ENCODE measurements at places on chromosomes 4 and X.

- no peak for DNase-seq
Measured at GRCh38 chr4:177451108-177451500, 8.9 kb upstream of the AGA start.

GRCh38 chr4:6493658-6494304, 21.4 kb upstream of the PPP2R2C start:
- no peak for DNase-seq

DNA sequence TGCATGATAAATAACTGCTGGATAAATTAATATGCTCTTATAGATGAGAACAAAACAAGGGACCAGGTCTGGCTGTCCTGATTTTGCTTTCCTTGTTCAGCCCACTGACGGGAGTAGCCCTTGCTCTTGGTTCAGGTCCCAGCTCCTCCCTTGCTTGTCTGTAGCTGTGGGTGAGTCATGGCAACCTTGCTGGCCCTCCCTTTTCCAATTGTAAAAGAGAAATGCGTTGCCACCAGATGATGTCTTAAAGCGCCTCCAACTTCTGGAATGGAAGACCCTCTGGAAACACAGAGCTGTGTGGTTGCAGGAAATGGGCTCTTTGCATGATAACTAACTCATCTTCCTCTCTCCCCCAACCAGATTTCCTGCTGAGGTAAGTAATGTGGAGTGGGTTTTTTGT, 171.4 kb downstream of the AASDH start:
- no peak for DNase-seq

- DNase-seq = no peak
Measured at GRCh38 chr4:110198049-110198434, 373 bp downstream of the ELOVL6 start.

DNA sequence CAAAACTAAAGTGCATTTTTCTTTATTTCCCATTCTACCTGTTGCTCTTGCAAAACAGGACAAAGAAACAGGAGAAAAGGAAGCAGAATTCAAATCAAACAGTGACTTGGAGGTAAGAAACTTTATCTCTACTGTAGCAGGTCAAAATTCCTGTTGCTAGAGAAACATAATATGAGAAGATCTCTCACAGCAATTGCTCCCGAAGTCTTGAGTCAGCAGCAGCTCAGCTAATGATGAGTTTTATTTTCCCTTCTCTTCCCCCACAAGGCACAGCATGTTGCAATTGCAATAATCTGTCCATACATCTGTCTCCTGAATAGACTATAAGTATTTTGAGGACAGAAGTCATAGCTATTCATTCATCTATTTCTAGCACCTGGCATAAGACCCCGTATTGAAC, 112.7 kb downstream of the CLNK start:
- no peak for DNase-seq

DNA sequence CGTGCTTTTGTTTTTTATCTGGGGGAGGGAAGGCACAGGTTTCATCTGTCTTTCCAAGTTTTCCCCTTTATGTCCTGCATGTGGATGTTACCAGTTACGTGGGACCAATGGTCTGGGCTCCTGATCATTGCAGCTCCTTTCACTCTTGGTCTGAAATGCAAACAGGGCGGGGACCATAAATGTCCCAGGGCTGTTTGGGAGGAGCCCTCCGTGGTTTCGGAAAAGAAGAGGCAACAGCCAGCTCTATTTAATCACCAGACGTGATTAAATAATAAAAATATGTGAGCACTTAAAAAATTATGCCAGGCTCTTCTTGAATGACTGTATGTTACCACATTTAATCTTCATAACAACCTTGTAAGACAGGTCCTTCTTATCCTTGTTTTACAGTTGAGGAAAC, 30.8 kb upstream of the C1GALT1C1 start:
- DNase-seq = no peak

GRCh38 chr4:74623041-74623440, 171.3 kb downstream of the BTC start:
- no peak for DNase-seq

- DNase-seq = no peak
Measured at GRCh38 chr4:134518574-134519217, 317.1 kb upstream of the PABPC4L start.

- DNase-seq = no peak
Measured at GRCh38 chr4:155944516-155944915, 9.2 kb downstream of the CTSO start.

GRCh38 chr4:162131256-162131655, 32.5 kb downstream of the FSTL5 start:
- no peak for DNase-seq
